ENCODE measurements at places on chromosomes 5 and 9. TPM values are rescaled to one million over a fixed set of nuclear protein-coding genes. Genes with fewer than 3 reads are reported as not detected.

DNA sequence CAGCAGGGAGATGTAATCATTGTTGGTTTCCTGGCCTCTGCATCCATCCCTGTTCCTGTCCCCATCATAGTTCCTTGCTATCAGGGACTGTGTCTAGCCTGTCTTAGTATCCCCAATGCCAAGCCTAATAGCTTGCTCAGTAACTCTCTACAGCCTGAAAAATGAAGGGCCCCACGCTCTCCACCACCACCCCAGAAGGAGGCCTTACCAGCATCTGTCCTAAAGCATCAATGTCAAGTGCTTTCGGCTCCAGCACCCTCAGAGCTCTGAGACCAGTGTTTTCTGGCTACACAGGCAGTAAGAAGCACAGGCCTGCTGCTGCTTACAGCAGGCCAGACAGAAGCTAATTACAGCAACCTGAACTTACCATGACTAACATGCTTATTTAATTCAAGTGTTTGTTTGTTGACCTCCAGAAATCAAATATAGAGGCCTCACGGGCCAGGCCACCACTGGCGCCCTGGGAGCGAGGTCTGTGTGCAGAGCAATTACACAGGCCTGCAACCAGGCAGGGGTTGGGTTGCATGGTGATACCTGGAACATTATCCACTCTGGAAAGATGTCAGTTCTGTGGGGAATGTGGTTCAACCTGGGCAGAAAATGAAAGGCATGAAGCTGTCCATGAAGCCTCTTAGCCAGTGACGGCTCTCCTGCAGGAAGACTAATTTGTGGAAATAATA is 124.3 kb downstream of the SLC1A3 start:
- no peak overlapping the region for H3K27ac ChIP-seq
- H3K4me3 ChIP-seq, result no peak overlapping the region

DNA sequence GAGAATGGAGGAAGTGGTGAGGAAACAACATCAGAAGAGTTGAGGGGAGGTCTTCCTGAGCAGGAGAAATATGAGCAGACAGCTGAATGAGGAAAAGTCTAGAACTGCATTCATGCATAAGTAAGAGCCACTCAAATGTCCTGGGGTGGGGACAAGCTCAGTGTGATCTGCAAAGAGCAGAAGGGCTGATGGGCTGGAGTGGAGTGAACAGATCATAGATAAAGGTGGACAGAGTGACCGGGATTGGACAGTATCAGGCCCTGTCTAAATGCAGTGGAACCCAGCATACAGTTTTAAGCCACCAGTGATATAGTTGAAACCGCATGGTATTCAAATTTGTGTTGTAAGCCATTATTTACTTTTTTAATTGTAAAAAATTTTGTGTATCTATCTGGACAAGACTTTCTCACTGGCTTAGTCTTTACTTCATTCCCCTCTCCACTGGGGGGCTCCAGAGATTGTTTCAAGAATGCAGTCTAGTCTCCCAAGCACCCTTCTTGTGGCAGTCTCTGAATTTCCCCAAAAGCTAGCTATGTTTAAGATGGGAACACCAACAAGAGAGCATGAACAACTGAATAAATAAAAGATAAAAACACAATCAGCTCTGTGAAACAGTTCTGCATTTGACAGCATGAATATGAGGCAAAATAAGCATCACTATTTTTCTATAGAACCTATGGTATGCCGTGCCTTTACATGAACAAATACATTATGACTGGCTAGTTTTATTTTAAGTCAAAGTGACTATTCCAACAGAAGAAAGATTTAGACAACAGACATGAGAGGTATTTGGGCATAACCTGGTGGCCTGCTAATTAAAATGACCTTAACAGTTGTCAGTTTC is 10.7 kb upstream of the STK32A start:
- no peak overlapping the region for H3K27ac ChIP-seq
- no peak overlapping the region for H3K4me3 ChIP-seq
- no peak for DNase-seq
- H3K36me3 ChIP-seq, result no peaks in the 10 kb centered on the region

GRCh38 chr9:117414906-117415331 is at the start of gene ASTN2:
TSS of gene ASTN2 (minus strand) at chr9:117415057. CDS start at chr9:117414938, 119 bp downstream.
- no peak within 1 kb of the TSS for H3K4me3 ChIP-seq
- H3K36me3 ChIP-seq, result no peaks in the 10 kb centered on the region
- peaks cover 13% of the 10 kb centered on the region for H3K27me3 ChIP-seq
- DNase-seq, result no peak
- no peak within 1 kb of the TSS for H3K27ac ChIP-seq

PFN3 gene
- total RNA-seq, result not detected

SPINK4 gene
- not detected for total RNA-seq

DNA sequence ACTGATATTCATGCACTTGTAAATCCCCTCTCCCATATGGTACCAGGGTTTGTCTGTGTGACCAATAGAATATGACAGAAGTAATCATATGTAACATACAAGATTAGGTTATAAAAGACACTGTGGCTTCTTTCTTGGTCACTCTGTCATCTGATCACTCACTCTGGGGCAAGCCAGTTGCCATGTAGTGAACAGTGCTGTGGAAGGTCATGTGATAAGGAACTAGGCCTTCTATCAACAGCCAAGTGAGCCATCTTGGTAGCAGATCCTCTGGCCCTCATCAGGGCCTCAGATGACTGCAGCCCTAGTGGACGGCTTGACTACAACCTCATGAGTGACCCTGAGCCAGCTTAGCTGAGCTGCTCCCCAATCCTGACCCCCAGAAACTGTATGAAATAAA is 30.0 kb upstream of the MATR3 start:
- H3K36me3 ChIP-seq, result no peaks in the 10 kb centered on the region
- H3K27ac ChIP-seq, result no peak overlapping the region
- no peaks in the 10 kb centered on the region for H3K27me3 ChIP-seq
- no peak overlapping the region for H3K4me3 ChIP-seq
- no peak for DNase-seq

DNA sequence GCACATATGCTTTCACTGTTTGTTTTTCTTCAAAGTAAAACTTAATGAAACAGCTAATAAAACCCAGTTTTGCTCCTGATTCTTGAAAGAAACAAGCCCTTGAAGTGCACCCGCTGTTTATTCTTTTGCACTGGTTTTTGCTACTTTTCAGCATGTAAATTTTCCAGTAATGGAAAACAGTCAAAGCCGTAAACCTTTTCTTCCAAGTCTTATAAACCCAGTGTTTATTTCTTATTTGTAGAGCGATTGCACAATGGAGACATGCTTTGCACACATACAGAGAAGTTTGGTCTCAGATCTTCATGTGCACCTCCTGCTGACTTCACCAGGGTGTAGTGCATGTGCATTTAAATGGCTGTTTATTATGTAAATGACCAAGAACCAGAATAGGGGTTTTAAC is 51.8 kb downstream of the ATG10 start:
- H3K27me3 ChIP-seq, result no peaks in the 10 kb centered on the region
- H3K27ac ChIP-seq, result no peak overlapping the region
- no peak overlapping the region for H3K4me3 ChIP-seq
- H3K4me1 ChIP-seq, result no peaks in the 10 kb centered on the region
- H3K36me3 ChIP-seq, result no peaks in the 10 kb centered on the region
- DNase-seq, result no peak

CSNK1A1 gene
- 175 TPM for total RNA-seq

DNA sequence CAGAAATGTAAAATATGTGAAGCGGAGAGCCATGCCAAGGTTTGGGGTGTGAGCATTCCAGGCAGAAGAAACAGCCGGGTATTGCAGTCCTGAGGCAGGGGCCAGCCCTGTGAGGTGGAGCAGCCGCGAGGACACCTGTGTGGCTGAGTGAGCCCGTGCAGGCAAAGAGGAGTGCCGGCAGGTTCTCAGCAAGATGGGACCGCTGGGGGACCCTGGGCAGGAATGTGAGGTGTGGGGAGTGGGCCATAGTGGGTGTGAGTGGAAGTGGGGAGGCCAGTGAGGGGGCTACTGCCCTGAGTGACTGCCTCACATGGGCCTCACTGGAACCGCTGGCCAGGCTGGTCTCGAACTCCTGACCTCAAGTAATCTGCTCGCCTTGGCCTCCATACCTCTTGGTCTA is 8.1 kb upstream of the PRR7 start:
- H3K27me3 ChIP-seq, result no peaks in the 10 kb centered on the region
- no peak overlapping the region for H3K4me3 ChIP-seq
- H3K36me3 ChIP-seq, result peaks cover 69% of the 10 kb centered on the region
- no peak for DNase-seq
- H3K4me1 ChIP-seq, result peaks cover 82% of the 10 kb centered on the region
- peak overlapping the region; percentile 1 for H3K27ac ChIP-seq

DNA sequence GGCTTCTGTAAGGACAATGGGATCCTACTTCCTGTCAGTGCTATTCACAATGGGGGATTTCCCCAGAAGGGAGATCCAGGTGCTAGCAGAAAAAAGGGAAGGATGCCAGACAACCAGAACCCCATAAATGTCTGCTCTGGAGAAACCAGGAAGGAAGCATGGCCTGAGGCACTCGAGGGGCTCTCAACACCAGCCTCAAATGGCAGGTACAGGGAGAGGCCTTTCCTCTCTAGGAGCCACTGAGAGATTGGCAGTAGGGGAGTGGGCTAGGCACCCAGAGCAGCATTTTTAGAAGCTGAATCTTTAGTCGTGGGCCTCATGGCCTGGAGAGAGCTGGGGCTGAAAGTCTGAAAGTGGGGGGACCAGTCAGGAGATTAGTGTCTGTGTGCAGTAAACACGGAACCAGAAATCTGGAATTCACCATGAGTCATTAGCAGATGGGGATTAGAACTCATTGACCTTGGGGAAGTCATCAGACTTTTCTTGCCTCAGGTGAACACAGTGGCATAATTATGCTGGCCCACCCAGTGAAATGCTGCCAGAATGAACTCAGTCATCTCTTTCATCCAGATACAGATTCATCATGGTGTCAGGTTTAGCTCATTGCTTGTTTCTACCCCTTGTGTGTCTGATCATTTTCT is 28.3 kb downstream of the ARHGEF28 start:
- H3K36me3 ChIP-seq, result no peaks in the 10 kb centered on the region
- no peaks in the 10 kb centered on the region for H3K27me3 ChIP-seq
- H3K4me3 ChIP-seq, result no peak overlapping the region
- no peak overlapping the region for H3K27ac ChIP-seq
- no peak for DNase-seq

DNA sequence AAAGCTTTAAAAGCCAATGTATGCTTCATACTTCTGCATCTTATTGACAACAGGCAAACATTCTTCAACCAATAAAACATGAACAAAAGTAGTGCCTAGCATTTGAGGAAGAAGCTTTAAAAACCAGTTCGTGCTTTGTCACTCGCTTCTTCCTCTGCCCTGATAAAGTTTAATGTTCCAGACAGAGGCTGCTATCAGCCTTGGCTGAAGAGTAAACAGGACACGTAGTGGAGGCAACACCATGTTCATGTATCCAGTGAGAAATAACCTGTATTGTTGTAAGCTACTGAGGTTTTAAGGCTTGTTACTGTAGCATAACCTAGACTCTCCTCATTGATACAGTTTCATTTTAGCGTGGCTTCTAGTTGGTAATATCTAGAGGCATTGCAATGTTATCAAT is 3.2 kb upstream of the FUBP3 start:
- H3K4me1 ChIP-seq, result peaks cover 26% of the 10 kb centered on the region
- H3K27me3 ChIP-seq, result no peaks in the 10 kb centered on the region
- DNase-seq, result no peak
- H3K27ac ChIP-seq, result no peak overlapping the region
- H3K4me3 ChIP-seq, result no peak overlapping the region

DNA sequence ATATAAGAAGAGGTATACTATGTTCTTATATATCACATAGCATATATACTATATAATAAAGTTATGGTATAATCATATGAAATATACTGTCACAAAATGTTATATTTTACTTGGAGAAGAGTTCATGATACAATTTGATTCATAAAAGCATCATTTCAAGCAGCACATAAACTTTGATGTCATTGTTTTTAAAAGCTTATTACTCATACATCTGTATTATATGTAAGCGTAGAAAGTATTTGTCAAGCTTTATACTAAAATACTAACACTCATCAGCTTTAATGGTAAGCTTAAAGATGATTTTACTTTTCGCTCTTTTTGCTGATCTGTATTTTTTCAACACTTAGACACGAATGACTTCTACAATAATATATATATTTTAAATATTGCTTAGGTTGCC is 34.0 kb upstream of the ZNF618 start:
- peaks cover 4% of the 10 kb centered on the region for H3K27me3 ChIP-seq
- H3K36me3 ChIP-seq, result no peaks in the 10 kb centered on the region
- H3K4me3 ChIP-seq, result no peak overlapping the region
